ENCODE measurements at places on chromosomes 13 and 19.
A peak's percentile ranks its signal among the peaks of the same experiment; 100 is the strongest.

DNA sequence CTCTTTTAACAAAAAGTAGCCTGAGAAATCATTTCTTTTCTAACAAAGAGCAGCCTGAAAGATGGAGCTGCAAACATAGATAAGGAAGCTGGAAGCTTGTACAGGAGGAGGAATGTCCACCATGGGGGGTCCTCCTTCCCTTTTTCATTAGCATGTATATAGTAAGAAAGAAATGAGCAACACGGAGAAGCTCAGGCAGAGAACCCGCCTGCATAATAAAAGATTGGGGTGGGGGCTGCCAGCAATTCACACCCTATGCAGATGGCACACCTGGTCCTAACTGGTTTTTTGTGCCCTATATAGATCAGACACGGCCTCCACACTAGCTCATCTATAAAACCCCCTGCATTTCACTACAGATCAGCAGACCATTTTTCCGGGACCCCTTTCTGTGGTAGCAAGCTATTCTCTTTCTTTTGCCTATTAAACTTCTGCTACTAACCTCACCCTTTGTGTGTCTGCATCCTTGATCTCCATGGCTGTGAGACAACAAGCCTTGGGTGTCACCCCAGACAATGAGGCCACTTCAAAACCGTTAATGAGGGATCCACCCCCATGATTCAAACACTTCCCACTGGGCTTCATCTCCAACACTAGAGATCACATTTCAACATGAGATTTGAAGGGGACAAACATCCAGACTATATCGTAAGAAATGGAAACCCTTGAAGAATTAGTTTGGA, 167.5 kb upstream of the FREM2 start:
- DNase-seq = no peak

DNA sequence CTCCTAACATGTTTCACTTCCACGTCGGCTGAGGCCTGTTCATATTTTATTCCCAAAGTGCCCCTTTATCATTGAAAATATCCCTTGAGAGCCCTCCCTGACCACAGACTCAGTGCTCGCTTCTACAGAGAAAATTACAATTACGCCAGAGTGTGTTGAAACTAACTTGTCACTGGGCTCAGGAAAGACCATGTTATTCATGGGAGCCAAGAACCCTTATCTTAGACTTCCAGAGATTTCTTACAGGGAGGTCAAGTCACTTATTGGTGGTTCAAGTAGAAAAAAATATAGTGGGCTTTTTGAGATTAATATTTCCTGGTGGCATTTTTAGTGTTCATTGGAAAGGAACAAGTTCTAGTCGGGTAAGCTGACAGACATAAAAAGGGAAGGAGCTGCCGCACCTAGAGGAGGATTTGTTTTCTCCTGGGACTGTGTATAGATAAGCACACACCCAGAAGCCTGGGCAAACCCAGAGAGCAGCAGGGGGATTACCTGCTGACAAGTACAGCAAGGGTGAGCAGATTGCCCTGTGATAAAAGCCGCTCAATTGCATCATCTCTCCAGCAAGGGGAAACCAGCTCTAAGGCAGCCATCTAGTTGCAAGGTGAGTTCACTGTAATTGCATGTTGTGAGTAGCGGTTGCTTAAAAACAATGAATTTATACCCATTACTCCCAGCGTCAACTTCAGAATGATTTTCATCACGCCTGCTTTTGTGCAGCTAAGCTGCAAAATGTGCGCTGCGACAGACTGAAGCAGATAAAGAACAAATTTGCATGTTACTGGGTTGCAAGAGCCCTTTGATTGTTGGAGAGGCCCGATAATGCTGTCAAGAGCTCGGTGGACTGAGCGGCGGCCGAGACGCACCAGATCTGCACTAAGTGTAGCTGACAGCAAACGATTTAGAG, 46.2 kb downstream of the DCT start:
- DNase-seq = no peak

- DNase-seq = no peak
Measured at GRCh38 chr13:106560821-106561220, 7.1 kb downstream of the ARGLU1 start.

- DNase-seq = no peak
Measured at GRCh38 chr19:57382806-57383488, 6.7 kb upstream of the ZNF548 start.

DNA sequence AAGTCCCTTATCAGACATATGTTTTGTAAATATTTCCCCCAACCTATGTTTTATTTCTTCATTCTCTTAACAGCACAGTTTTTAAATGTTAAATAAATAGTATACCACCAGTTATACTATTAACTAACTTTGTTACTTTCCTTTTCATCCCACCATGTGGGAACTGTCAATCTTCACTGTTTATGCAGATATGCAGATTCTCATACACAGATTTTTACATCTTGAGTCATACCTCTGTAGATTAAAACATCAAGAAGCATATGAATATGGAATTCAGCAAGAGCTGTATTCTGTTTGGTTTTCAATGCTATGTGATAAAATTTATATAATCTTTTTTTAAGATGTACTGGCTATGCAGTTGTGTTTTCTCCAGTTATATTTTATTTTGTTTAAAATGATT, 566.3 kb downstream of the LIG4 start:
- DNase-seq = no peak

GRCh38 chr19:32605544-32605943, 24.6 kb downstream of the PDCD5 start:
- no peak for DNase-seq

- no peak for DNase-seq
Measured at GRCh38 chr13:23626700-23627099, 56.5 kb downstream of the TNFRSF19 start.

GRCh38 chr19:13208672-13209483, 58.7 kb downstream of the IER2 start:
- no peak for DNase-seq

DNA sequence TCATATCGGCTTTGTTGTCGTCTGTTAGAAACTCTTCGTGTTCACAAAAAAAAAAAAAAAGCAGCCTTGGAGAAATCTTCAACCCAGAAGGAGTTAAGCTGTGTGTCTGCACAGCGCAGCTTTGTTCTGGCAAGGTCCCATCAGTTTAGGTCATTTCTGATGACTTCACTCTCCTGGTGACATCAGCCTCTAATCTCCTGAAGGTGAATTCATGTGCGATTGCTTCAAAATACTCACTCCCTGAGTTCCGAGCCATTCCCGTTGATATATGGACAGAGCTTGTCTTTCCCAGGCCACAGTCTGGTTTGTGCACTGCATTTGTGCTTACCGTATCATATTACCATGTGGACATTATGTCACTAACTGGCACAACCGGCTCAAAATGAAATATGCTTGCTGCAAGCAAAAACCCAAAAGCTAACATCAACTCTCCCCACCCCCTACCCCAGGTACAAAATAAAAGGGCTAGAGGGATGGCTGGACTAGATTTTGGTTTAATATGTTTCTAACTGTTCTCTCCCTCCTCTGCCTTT, 342.4 kb downstream of the KCNRG start:
- DNase-seq = peak; percentile 68

DNA sequence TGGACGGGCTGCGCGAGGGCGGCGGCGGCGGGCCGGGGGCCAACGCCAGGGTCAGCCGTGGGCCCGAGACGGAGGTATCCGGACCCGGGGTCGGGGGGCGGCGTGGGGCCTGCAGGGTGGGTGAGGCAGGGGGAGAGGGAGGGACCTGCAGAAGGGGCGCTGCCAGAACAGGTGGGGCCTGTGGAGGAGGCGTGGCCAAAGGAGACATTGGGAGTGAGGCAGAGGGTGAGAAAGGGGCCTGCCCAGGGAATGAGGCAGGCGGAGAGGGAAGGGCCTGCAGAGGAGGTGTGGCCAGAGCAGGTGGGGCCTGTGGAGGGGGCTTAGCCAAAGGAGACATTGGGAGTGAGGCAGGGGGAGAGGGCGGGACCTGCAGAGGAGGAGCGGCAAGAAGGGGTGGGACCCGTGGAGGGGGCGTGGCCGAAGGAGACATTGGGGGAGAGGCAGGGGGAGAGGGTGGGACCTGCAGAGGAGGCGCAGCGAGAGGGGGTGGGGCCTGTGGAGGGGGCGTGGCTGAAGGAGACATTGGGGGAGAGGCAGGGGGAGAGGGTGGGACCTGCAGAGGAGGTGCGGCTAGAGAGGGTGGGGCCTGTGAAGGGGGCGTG, 4.2 kb downstream of the PRR36 start:
- DNase-seq = peak; percentile 74

DNA sequence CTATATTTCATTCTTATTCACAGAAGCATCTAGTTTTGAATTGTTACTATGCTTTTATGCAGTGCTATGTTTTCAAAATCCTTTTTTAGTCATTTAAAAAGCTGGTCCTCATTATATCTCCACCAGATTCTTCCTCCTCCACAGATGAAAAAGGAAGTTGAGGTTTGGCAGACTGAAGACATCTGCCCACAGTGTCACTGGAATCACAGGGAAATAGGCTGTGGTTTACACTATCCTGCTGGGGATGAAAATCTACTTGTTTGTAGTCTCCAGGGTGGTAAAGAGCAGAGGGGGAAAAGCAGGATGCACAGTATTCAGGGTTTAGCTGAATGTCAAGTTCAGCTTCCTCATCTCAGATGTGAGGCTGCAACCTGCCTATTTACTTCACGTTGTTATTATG, 351.2 kb downstream of the DNAJC15 start:
- peak; percentile 83 for DNase-seq

- DNase-seq = peak; percentile 58
Measured at GRCh38 chr19:3304871-3305423, 61.4 kb upstream of the NFIC start.

Measured in HT1080 (cell line).